ENCODE measurements at places on chromosomes 7 and 10.

- DNase-seq: peak; percentile 78
Measured at GRCh38 chr7:151245360-151246101, 3.0 kb downstream of the SMARCD3 start.

DNA sequence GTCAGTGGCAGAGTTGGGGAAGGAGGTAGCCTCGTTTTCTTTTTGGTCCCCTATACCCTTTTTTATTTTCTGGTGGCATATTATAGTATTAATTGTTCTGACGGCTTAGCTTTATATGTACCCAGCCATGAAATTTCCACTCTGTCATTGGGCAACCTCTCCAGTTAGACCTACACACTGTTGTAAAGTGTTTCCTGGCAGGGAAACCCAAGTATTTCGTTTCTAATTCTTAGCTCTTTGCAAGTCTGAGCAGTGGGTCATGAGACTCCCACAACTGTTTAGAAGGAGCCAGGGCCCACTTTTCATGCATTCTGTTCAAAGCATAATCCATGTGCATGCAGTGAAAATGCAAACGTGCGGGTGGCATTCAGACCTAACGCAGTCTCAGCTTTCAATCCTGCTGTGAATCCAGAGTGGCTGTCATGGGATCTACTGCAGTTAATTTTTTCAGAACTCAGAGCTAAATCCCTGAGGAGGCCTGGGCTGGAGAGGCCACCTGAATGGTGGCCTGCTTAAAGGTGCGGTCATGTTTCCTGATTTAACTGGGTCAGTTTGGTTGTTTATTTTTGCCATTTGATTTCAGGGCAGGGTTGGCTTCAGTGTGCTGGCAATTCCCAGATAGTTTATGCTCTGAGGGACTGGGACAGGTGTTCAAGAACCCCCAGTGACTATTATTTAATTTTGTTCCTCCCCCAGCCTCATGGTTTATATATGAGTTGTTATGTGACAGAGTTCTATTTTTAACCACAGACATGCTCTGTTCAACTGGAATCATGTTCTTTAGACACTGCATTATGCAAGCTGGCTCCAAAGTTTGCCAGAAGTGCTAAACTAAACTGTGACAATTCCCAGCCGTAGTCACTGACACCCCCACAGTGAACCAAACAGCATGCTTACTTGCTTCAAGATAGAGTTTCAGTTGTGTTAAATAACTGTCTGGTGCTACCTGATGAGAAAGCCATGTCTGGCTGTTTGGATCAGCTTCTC, 27.4 kb upstream of the SYPL1 start:
- DNase-seq: no peak

- no peak for DNase-seq
Measured at GRCh38 chr10:36253731-36254130, 611.6 kb upstream of the FZD8 start.

DNA sequence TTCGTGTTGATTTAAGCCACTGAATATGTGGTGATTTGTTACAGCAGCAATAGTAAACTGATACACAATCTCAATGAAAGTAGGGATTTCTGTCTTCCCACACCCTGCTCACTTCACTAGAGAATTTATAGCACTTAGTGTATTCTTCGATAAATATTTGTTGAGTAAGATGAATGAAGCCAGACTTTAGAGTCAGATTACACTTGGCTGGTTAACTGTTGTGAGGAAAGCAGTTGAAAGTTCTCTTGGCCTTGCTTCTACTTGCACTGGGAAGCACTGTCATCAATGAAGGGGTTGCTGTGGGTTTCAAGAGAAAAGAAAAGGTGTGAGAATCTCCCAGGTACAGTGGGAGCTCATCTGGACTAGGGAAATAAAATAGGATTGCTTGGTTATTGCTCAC, 82.1 kb upstream of the IGFBP3 start:
- no peak for DNase-seq

- DNase-seq: no peak
Measured at GRCh38 chr7:51606601-51607154, 290.1 kb upstream of the COBL start.

DNA sequence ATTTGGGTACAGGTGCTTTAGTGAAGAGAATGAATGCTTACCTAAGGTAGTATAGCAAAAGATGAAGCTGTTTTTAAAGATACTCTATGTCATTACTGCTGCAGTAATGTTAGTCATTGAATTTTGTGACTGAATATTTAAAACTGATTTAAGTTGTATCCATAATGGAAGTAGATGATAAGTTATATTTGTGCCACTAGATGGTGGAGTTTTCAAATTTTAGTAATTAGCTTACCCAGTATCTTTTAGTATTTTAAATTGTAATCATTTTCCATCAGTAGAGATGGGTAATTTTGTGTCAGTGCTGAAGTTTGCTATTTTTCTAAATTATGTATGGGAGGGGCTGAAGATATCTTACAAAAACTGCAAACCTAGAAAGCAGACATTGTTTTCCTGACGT, 25.2 kb downstream of the HBP1 start:
- no peak for DNase-seq

- no peak for DNase-seq
Measured at GRCh38 chr7:27602766-27603165, 59.9 kb downstream of the HIBADH start.

DNA sequence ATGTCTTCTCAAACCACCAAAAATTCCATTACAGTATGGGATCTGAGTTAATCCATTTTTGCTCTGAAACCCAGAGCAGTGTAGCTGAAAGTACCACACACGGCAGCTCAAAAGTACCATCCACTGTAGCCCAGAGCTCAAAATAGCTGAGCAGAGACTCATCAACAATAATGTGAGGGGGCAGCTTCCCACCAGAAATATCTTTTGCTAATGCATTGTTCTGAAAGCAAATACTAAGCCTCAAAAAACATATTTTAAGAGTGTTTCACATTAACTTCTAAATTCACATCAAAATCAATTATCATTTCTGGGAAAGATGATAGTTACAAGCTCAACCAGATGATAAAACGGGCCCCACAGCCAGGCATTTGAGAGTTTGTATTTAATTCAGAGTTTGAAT, 73.7 kb downstream of the ABLIM1 start:
- no peak for DNase-seq

GRCh38 chr10:43953672-43954071, 305.0 kb upstream of the ZNF32 start:
- no peak for DNase-seq

- DNase-seq: no peak
Measured at GRCh38 chr7:13262929-13263530, 575.6 kb downstream of the ARL4A start.

DNA sequence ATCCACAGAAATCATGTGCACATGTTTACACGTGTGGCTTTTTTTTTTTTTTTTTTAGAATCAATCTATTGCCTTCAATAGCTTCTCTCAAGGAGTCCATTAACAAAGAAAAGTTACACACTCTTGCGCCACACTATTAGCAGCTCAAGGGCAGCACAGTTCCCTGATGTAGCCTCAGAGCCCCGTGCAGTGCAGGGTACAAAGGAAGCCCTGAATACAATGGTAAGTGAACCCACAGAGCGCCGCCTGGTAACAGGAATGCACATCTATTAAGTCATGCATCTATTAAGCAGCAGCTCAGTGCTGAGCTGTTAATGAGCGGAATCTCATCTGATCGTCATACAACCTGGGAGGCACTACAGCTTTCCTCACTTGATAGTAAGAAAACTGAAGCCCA, 113.7 kb upstream of the PDLIM1 start:
- no peak for DNase-seq

GRCh38 chr7:76260171-76260703, 42.2 kb upstream of the HSPB1 start:
- peak; percentile 40 for DNase-seq

DNA sequence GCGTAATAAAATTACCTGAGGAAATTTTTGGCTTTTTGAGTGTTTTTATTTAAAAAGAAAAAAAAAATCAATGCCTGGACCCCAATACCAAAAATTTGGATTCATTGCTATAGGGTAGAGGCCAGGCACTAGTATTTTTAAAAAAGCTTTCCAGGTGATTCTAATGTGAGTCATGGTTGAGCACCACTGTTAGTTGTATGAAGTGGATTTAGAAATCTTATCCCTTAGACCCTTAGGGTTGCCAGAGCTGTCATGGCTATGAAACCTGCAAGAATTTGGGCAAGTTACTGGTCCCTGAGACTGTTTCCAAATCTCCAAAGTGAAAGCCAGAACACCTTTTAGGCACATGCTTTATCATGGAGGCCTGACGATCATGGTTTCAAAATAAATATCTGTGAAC, 262.5 kb downstream of the AHR start:
- no peak for DNase-seq

DNA sequence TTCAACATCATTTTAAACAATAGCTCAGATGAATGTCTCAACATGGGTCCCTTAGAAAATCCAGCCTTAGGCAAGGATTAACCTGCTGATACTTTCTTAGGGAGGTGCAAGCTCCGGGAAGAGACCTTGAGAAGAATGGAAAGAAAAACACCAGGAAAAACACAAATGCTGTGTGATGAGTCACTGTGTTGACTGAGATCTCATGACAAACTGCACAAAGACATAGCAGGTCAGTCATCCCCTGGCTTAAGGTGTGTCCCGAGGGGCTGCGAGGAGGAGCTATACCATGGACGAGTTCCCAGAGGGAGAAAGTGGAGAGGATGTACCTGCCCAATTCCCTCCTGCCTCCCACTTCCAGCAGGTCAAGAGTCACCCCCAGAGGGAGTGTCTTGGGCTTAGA, 98.0 kb downstream of the TEX36 start:
- DNase-seq: no peak

DNA sequence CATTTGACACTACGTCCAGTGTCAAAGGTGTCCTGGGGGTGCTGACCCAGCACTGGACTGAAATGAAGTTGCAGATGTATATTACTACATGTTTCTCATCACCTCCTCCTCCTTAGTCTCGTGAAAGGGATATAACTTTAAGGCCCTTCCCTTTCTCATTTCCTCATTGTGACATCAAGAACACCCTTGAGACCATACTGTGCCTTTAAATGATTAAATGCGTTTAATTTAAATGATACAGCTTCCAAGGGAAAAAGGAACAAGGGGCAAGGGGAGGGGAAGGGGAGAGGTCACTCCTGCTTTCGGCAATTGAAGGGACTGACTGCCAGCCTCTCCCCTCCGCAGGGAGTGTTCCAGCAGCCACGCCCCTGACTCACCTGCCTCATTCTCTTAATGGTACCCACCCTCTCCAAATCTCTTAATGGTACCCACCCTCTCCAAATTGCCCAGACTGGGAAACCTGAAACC, 80.5 kb upstream of the KMT2E start:
- no peak for DNase-seq

Measured in activated naive CD8-positive, alpha-beta T cell treated with anti-CD3 and anti-CD28 coated beads for 36 hours (primary cell).